Motor neuron (in vitro differentiated cells): ENCODE measurements at places on chromosomes 4 and X. TPM values are rescaled to one million over a fixed set of nuclear protein-coding genes. Genes with fewer than 3 reads are reported as not detected.

Gene TXK
- 0.09 and 0.58 TPM in 2 replicates for total RNA-seq

Gene RIPPLY1
- total RNA-seq: not detected in 2 replicates

Gene MORF4L2
- total RNA-seq: 481 and 485 TPM in 2 replicates

Gene SASH3
- 0.10 and 0.27 TPM in 2 replicates for total RNA-seq

Gene WDR13
- total RNA-seq: 45.6 and 47.3 TPM in 2 replicates

Gene ODAM
- 0.64 TPM in 1 of 2 replicates, not detected in the other for total RNA-seq

Gene CRMP1
- 9.3 and 10.0 TPM in 2 replicates for total RNA-seq

Gene CYSLTR1
- 0.97 and 1.00 TPM in 2 replicates for total RNA-seq

Gene CXCL8
- 1.6 and 3.8 TPM in 2 replicates for total RNA-seq

Gene PCDH18
- 12.3 and 12.7 TPM in 2 replicates for total RNA-seq

Gene QRFPR
- not detected in 2 replicates for total RNA-seq

Gene TMSB15A
- not detected in 2 replicates for total RNA-seq

Gene STK32B
- 18.5 and 19.8 TPM in 2 replicates for total RNA-seq

Gene ZNF157
- total RNA-seq: 0.64 and 0.67 TPM in 2 replicates
